ENCODE measurements at places on chromosomes 7 and 10.

- no peak for DNase-seq
These were observed 80.4 kb upstream of the NEUROD6 start for GRCh38 chr7:31420948-31421347.

- no peak for DNase-seq
These were observed 8.8 kb upstream of the ZC3HAV1 start for GRCh38 chr7:139118234-139118804.

DNA sequence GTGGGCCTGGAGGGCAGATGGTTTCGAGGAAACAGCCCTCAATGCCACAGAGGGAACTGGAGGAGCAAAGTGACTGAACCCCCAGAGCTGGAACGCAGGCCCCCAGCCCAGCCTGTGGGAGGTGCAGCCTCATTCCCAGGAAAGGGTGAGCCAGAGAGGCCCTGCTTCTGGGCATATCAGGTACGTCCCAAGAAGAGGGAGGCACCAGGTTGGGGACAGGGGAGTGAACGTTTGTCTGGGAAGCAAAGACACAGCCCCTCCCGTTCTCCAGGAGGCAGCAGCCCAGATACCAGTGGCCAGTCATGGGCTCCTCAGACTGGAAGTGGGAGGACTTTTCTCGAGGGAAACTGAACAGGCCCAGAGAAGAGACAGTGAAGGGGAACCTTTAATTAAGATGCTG lies 74.3 kb upstream of the RET start:
- no peak for DNase-seq

DNA sequence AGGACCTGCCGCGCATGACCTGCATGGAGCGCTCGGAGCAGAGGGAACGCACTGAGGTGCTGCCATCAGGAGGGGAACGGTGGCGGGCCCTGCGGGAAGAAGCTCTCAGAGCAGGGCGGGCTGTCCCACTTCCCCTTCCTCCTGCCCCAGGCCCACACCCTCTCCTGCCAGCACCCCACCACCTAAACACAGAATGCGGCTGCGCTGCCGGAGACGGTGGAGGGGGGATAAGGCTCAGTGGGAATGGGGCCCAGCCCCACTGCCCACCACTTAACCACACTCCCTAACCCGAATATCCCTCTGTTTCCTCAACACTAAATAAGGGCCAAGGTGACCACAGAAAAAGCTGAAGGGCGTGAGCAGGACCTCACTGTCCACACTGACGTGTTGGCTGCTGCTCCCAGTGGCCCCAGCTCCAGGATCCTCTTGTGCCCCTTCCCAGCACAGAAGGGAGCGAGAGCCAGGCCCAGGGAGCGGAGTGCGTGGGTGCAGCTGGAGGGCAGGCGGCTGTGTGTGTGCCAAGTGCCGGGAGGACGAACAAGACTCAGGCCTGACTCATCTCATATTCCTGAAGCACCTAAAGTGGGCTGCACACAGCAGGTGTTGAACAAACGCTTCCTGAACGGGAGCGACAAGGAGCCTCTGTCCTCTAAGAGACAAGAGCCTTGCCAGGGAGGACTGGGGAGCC lies 116.8 kb downstream of the MAD1L1 start:
- DNase-seq, result no peak

- no peak for DNase-seq
These were observed 83.5 kb downstream of the OTUD1 start for GRCh38 chr10:23522345-23522744.

- DNase-seq, result no peak
These were observed 67.8 kb upstream of the TNRC18 start for GRCh38 chr7:5491251-5492019.

- DNase-seq, result no peak
These were observed 86.7 kb upstream of the RET start for GRCh38 chr10:42990016-42990720.

DNA sequence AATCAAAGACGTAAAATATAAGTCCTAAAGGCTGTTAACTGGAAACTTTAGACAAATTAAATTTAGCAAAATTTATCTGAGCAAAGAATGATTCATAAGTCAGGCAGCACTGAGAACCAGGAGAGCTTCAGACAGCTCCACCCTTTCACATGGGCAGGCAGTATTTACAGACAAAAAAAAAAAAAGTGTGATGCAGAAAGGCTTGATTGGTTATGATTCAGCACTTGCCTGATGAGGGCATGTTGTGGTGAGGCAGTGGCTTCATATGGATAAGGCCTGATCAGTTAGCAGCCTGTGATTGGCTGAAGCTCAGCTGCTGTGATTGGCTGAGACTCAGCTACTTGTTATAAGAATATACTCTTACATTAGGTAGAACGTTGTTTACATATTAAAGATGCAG lies 495.4 kb upstream of the POM121L12 start:
- no peak for DNase-seq

DNA sequence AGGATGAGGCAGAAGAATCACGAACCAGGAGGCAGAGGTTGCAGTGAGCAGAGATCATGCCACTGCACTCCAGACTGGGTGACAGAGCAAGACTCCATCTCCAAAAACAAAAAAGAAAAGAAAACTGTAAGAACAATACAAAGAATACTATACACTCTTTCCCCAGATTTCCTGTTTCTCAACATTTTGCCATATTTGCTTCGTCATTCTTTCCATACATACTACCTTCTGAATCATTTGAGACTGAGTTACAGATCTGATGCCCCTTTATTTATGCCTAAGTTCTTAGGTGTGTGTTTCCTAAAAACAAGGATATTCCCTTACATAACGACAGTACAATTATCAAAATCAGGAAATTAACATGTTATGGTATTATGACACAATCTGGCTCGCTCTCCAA lies 168.4 kb upstream of the CELF2 start:
- no peak for DNase-seq

DNA sequence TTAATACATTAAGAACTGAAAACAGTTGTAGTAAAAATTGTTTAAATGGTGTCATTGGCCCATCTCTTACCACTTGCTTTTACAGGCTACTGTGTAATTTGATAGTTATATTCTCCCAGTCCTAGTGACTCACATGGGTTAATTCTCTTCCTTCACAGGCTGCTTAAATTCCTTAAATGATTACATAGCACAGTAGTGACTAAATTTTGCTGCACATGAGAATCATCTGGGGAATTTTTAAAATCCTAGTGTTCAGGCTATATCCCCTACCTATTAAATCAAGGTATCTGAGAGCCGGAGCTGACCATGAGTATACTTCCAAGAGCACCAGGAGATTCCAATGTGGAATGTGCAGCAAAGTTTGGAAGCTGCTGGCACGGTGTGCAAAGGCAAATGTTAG lies 45.3 kb upstream of the ZNF800 start:
- DNase-seq, result no peak

DNA sequence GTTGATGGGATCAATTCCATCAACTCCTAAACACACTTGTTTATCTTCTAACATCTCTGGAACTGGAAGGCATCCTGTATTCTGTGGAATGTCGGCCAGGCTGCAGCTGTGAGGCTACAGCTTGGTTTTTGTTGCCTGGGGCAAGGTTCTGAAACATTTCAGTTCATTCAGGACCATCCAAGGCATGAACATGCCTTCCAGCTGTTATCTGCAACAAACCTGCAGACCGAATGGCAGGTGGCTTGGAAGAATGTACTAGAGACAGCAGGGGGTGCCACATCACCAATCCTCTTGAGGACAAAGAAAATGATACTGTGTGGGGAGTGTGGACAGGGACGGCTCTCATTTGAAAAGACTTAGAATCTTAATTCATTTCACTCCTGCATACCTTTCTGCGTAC lies 12.4 kb downstream of the PAPOLB start:
- peak; percentile 37 for DNase-seq

GRCh38 chr7:12549106-12549505 lies 21.4 kb upstream of the SCIN start:
- DNase-seq, result no peak

DNA sequence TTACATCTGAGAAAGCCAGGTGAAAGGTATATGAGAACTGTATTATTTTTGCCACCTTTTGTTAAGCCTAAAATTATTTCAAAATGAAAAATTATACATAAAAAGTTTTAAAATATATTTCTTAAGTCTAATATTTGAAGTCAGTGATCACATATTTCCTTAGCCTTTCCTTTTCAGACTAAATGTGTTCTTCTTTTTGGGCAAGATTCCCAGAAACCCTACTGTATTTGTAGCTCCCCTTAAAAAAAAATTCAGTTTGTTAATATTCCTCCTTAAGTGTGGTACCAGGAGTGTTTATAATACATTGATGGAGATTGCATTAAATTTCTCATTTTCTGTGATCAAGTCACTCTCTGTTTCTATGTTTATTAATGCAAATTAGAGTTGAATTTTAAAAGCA lies 22.8 kb downstream of the DNAJC1 start:
- no peak for DNase-seq

DNA sequence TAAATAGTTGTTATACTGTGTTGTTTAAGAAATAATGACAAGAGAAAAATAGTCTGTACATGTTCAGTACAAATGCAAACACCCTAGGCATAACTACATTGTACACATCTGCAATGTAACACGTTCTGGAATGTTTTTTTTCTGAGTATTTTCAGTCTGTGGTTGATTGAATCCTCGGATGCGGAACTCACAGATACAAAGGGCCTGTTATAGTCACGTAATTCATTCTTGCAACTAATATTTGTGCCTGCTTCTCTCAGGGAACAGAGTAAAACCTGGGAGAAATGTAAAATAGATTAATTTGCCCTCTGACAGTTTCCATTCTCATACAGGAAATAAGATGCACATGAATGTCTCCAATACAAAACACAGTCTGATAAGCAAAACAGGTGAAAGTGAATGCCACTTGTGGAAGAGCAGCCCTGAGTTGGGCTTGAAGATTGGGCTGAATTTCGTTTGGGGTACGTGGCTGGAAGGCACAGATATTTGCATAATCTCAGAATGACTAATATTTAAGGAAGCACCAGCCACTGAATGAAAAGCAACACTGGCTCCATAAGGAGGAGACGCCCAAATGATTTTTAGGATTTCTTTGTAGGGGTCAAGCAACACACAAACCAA lies 19.1 kb downstream of the DENND2A start:
- DNase-seq, result no peak

GRCh38 chr7:7399707-7400106 lies 136.0 kb downstream of the COL28A1 start:
- no peak for DNase-seq

DNA sequence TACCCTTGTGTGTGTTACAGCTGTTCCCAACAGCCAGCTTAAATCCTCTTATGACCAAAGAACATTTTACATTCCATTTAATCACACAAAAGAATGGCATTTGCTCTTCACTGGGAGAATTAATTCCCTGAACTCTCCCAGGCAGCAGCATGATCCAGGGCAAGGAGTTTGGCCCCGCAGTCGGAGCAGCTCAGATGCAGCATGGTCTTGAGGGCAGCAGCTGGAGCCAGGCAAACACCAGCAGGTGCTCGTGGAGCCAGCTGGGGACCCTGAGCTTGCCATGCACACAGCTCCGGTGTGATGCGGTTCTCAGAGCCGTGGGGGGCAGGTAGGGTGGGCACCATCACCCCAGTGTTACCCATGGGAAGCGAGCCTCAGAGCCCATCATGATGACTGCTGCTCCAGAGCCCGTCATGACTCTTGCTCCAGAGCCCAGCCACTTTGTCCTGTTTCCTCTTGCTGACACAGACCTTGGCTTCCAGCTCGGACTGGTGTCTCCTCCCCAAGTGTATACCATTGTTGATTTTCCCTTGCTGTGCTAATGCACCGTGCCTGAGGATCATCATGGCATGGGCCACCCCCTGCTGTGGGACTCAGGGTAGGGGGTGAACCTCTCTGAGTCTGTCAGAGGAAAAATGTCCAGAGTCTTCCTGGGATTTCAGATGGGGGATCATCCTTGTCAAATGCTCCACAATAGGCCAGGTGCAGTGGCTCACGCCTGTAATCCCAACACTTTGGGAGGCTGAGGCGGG lies 75.8 kb downstream of the ZRANB1 start:
- DNase-seq, result no peak

GRCh38 chr10:126425489-126426065 lies 37.3 kb upstream of the ADAM12 start:
- no peak for DNase-seq

GRCh38 chr10:117545141-117546019 lies 2.8 kb downstream of the EMX2 start:
- no peak for DNase-seq

- DNase-seq, result no peak
These were observed 15.1 kb downstream of the TTYH3 start for GRCh38 chr7:2646680-2647571.

GRCh38 chr10:110833234-110833940 lies 38.3 kb upstream of the PDCD4 start:
- DNase-seq, result no peak

DNA sequence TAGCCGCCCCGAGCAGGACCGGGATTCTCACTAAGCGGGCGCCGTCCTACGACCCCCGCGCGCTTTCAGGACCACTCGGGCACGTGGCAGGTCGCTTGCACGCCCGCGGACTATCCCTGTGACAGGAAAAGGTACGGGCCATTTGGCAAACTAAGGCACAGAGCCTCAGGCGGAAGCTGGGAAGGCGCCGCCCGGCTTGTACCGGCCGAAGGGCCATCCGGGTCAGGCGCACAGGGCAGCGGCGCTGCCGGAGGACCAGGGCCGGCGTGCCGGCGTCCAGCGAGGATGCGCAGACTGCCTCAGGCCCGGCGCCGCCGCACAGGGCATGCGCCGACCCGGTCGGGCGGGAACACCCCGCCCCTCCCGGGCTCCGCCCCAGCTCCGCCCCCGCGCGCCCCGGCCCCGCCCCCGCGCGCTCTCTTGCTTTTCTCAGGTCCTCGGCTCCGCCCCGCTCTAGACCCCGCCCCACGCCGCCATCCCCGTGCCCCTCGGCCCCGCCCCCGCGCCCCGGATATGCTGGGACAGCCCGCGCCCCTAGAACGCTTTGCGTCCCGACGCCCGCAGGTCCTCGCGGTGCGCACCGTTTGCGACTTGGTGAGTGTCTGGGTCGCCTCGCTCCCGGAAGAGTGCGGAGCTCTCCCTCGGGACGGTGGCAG lies at the start of gene MGMT:
Gene MGMT (plus strand): TSS at position 539 of the 656 bp plus-strand sequence.
- DNase-seq, result no peak

DNA sequence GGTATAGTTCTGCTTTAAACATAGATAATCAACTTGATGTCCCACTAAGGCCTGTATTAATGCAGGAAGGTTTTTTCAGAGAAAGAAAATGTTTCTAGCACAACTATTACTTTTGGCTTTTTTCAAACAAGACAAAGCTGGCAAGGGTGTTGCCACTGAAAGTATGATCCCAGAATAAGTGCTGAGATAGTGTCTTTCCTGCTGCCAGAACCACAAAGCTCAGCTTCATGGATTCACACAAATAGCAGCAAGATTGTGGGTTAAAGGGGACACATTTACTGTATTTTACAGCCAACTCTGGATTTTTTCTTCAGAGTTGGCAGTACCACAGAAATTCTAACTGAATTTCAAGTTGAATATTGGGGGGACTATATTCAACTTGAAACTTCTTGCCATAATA lies 4.3 kb downstream of the NCOA4 start:
- DNase-seq, result no peak

GRCh38 chr7:44046321-44047061 lies 2.0 kb downstream of the DBNL start:
- DNase-seq, result peak; percentile 64

GRCh38 chr7:2612445-2613097 lies 19.2 kb upstream of the TTYH3 start:
- no peak for DNase-seq

DNA sequence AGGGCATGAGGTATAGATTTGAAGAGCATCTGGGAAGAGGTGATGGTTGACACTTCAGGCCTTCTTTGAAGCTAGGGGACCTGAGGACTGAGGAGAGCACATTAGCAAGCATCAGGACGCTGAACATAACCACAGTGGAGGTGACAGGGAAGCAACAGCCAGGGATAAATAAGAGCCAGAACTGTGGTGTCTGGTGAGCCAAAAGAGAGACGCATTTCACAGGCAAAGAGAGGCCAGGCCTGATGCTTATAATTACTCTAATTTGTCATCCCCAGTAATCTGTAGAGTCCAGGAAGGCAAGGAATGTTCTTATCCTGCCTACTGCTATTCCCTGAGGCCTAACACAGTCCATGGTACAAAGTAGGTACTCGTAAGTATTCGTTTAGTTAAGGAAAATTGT lies 10.4 kb upstream of the FAS start:
- DNase-seq, result no peak
